Endothelial cell of umbilical vein (primary cell): ENCODE measurements at places on chromosomes 11 and 22. TPM values are rescaled to one million over a fixed set of nuclear protein-coding genes. Genes with fewer than 3 reads are reported as not detected.

- no peaks in the 10 kb centered on the region for H3K27me3 ChIP-seq
- H3K36me3 ChIP-seq, result no peaks in the 10 kb centered on the region
- DNase-seq, result no peak
- H3K4me3 ChIP-seq, result no peak overlapping the region
These were observed 62.3 kb upstream of the PARVA start for GRCh38 chr11:12315024-12315423.

- H3K4me1 ChIP-seq, result no peaks in the 10 kb centered on the region
- H3K27me3 ChIP-seq, result peaks cover 16% of the 10 kb centered on the region
- H3K36me3 ChIP-seq, result no peaks in the 10 kb centered on the region
- H3K4me3 ChIP-seq, result no peak overlapping the region
- peak; percentile 46 for DNase-seq
- no peak overlapping the region for H3K27ac ChIP-seq
These were observed 12.7 kb upstream of the TMEM218 start for GRCh38 chr11:125123947-125124617.

- no peak for DNase-seq
- no peak overlapping the region for H3K27ac ChIP-seq
- H3K4me3 ChIP-seq, result no peak overlapping the region
- no peaks in the 10 kb centered on the region for H3K27me3 ChIP-seq
- peaks cover 19% of the 10 kb centered on the region for H3K4me1 ChIP-seq
These were observed 97.1 kb upstream of the NAV2 start for GRCh38 chr11:19615341-19616183.

GRCh38 chr22:19959587-19960490 lies 18.2 kb upstream of the TXNRD2 start:
- peaks cover 19% of the 10 kb centered on the region for H3K4me1 ChIP-seq
- no peak for DNase-seq
- no peak overlapping the region for H3K27ac ChIP-seq
- H3K36me3 ChIP-seq, result no peaks in the 10 kb centered on the region

DNA sequence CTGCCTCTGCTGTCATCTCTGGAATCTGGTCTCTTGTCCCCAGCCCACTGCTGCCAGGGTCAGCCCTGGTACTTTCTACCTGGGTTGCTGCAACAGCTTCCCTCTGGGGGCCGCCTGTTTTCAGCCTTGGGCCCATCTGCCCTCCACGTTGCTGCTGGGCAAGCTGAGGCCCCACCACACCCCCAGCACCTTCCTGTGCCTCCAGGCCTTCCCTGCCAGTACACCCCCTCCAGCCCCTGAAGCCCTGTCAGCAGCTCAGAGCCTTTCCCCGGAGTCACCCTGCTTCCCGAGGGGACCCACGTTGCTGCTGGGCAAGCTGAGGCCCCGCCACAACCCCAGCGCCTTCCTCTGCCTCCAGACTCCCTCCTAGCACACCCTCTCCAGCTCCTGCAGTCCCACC lies 3.3 kb upstream of the SAMM50 start:
- H3K27ac ChIP-seq, result no peak overlapping the region
- no peaks in the 10 kb centered on the region for H3K27me3 ChIP-seq
- no peak for DNase-seq
- H3K36me3 ChIP-seq, result no peaks in the 10 kb centered on the region
- H3K4me1 ChIP-seq, result peaks cover 22% of the 10 kb centered on the region

DNA sequence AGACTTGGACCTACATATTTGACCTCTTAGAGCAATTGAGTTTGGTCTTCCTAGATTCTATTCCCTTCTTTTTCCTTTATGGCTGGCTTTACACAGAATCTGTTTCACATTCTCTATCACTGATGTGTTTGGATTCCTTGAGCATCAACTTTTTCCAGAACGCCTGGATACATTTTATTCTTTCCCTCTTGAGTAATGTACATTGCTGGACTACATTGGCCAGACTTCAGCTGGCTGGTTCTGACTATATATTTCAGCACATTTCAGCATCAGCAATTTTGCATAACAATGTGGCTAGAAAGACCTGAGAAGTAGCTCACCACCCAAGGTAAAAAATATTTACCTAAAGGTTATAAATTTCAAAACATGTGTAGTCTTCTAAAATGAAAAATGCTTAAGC lies 2198.2 kb upstream of the RAG2 start:
- H3K27ac ChIP-seq, result no peak overlapping the region
- DNase-seq, result no peak
- no peaks in the 10 kb centered on the region for H3K27me3 ChIP-seq

DNA sequence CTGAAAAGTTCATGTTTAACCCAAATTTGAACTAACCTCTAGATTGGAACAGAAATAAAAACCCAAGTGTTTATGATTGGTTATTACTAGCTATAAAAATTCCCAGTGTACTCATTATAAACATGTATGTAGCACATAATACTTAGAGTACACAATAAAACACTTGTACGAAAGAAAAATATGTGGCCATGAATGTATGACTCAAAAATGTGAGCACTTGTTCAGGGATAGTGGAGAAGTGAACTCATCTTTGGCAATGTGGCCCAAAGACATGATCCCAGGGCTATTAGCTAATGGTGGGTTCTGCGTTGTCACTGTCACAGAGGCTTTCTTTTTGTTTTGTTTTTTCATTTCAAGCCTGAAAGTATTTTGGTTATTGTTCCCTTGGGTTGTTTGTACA lies 72.0 kb downstream of the PPFIBP2 start:
- DNase-seq, result no peak
- no peak overlapping the region for H3K27ac ChIP-seq
- peaks cover 71% of the 10 kb centered on the region for H3K27me3 ChIP-seq
- H3K4me1 ChIP-seq, result no peaks in the 10 kb centered on the region
- no peaks in the 10 kb centered on the region for H3K36me3 ChIP-seq

- peak; percentile 47 for DNase-seq
- no peak overlapping the region for H3K4me3 ChIP-seq
- no peaks in the 10 kb centered on the region for H3K27me3 ChIP-seq
- H3K4me1 ChIP-seq, result no peaks in the 10 kb centered on the region
- no peak overlapping the region for H3K27ac ChIP-seq
These were observed 27.7 kb downstream of the TYR start for GRCh38 chr11:89205378-89205777.

GRCh38 chr11:17905477-17905876 lies 107.4 kb downstream of the SERGEF start:
- no peaks in the 10 kb centered on the region for H3K36me3 ChIP-seq
- no peak overlapping the region for H3K27ac ChIP-seq

GRCh38 chr11:60831501-60832079 lies 10.3 kb upstream of the CCDC86 start:
- peak; percentile 51 for DNase-seq
- no peaks in the 10 kb centered on the region for H3K27me3 ChIP-seq
- H3K27ac ChIP-seq, result no peak overlapping the region
- no peak overlapping the region for H3K4me3 ChIP-seq

DNA sequence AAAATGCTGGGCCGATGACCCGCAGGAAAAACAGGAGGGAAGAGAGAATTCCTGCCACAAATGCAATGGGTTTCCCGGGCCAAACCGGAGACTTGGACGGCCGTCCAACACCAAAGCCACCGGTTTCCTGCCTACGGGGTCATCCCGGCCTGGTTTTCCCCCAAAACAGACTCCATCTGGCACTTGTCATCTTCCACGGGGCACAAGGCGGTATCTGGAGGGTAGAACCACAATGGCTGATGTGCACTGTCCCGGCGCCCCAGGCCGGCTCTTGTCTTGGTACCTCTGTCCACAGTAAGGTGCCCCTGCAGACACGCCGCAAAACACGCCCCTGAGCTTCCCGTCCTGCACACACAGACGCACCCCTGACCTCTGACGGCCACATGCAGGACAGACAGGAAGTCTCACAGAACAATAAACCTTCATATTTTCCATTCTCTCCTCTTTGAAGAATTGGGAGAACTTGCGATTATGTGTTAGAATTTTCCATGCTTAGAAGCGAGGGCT lies 20.1 kb downstream of the CELSR1 start:
- peak; percentile 88 for DNase-seq
- no peaks in the 10 kb centered on the region for H3K36me3 ChIP-seq
- H3K4me1 ChIP-seq, result peaks cover 14% of the 10 kb centered on the region
- no peak overlapping the region for H3K4me3 ChIP-seq

DNA sequence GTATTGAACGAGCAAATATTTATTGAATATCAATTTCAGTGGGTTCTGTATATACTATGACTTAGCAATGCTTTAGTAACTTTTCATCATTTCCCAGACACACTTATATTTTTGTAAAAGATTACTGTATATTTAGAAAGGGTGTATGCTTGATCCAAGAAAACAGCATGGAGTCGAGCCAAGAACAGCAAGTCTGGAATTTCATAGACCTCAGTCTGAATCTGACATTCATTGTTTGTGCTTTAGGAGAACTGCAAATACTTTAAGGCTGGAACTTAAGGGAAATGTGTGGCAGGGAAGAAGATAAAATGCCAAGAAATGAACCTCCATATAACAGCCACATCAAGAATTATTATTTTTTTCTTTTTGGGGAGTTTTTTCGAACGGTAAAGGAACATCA lies 1156.8 kb downstream of the LRRC4C start:
- no peak overlapping the region for H3K4me3 ChIP-seq
- H3K4me1 ChIP-seq, result peaks cover 6% of the 10 kb centered on the region
- H3K36me3 ChIP-seq, result no peaks in the 10 kb centered on the region
- H3K27ac ChIP-seq, result no peak overlapping the region
- peak; percentile 71 for DNase-seq
- peaks cover 1% of the 10 kb centered on the region for H3K27me3 ChIP-seq

- H3K4me3 ChIP-seq, result no peak overlapping the region
- peaks cover 4% of the 10 kb centered on the region for H3K36me3 ChIP-seq
- no peak overlapping the region for H3K27ac ChIP-seq
- no peak for DNase-seq
- no peaks in the 10 kb centered on the region for H3K4me1 ChIP-seq
These were observed 19.0 kb downstream of the ZMAT5 start for GRCh38 chr22:29747832-29748231.

DNA sequence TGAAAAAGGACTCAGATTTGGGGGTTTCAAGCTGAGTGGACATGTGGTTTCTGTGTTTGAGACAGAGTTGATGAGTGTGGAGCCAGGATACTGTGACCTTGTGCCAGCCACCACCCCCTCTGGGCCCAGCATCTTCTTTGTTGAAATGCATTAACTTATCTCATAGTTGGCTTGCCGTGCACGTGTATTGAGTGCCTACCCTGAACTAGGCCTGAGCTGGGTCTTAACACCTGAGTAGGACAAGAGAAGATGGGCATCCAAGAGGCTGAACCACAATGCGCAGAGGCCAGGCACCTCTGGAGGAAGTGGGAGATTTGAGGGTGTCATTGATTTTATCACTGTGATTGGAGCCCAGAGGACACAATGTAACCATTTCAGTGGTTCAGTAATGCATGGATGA lies 117.6 kb upstream of the CRYBB3 start:
- H3K4me1 ChIP-seq, result peaks cover 21% of the 10 kb centered on the region
- no peak overlapping the region for H3K27ac ChIP-seq
- no peaks in the 10 kb centered on the region for H3K36me3 ChIP-seq
- no peak for DNase-seq

Gene MS4A7
- 0.04 TPM in 1 of 2 replicates, not detected in the other for polyA plus RNA-seq

Gene CNTN5
- not detected in 2 replicates for polyA plus RNA-seq

Gene KCNQ1OT1
- 0.11 and 0.13 TPM in 2 replicates for polyA plus RNA-seq

Gene MCHR1
- not detected in 2 replicates for polyA plus RNA-seq

Gene ASCL2
- polyA plus RNA-seq, result not detected in 2 replicates

Gene OR2D2
- 0.08 and 0.18 TPM in 2 replicates for polyA plus RNA-seq

Gene ZNF214
- polyA plus RNA-seq, result 0.45 and 0.94 TPM in 2 replicates

Gene KREMEN1
- 0.58 and 0.81 TPM in 2 replicates for polyA plus RNA-seq

Gene NRGN
- polyA plus RNA-seq, result 29.1 and 31.5 TPM in 2 replicates
